ENCODE measurements at places on chromosomes 16 and 17.

GRCh38 chr16:80046261-80046660 lies 445.7 kb upstream of the MAF start:
- no peak for DNase-seq

DNA sequence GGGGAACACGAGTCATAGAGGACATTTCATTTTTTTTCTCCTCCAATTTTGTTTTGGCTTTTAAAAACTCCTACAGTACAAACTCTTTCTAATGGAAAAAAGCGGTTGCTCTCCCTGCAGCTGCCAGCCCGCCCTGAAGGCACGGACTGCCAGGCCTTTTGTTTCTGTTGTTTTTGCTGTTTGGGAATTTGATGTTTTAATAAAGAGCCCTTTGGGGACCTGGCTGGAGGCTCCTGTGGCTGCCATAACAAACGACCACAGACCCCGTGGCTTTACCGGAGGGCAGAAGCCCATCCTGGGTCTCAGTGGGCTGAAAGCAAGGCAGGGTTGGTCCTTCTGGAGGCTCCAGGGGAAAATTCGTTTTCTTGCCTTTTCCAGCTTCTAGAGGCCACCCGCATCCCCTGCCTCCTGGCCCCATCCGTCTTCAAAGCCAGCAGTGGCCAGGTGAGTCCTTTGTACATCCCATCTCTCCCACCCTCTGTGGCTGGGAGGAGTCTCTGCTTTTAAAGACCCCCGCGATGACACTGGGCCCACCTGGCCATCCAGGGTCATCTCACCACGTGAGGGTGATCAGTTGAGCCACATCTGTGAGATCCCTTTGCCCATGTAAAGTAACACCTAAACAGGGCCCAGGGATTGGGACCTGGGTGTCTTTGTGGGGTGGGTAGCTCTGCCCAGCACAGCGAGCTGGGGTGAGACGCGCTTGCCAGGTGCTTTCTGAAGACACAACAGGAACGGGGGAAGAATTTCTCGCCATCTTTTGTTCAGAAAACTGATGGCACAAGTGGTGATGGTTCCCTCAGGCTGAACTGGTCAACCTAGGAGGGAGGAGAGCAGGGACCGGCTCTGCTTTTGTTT lies 113.9 kb downstream of the BANP start:
- no peak for DNase-seq

DNA sequence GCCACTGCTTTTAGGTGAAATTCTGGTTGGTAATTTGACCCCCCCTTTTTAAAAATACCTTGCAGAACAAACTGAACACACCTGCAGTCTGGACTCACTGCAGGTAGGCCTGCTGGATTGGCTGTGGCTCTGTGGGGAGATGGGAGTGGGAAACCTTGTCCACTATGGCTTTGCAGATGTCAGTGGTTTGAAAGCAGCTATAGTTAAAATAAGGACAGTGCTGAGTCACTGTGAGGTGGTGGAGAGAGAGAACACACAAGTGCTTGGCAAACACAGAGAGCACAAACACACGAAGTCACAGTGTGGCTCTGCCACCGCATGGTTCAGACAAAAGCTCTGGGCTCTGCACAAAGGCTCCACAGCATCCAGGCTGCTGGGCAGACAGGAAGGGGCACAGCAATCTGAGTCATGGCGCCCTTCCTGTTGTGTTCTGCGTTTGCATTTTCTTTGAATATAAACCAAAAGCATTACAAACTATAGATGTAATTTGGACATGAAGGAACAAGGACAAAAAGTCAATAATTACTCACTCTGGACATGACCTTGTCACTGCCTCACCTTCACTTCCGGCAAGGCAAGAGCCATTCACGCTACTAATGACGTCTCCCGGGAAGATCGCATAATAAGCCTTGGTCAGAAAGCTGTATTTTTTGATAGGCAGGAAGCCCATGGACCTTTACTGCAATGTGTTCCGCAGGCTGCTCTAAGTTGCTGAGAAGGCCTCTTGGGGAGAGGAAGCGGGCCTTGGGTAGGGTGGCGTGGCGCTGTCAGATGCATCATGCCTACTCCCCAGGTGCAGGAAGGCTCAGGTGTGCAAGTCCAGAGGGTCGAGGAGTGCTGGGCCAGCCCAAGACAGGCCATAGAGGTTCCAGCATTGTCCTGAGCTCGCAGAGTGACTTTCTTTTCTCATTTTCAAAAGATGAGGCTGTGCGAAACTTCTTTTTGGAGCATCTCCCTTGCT lies 60.1 kb upstream of the MED9 start:
- DNase-seq = no peak

GRCh38 chr17:51230306-51230705 lies 29.5 kb downstream of the MBTD1 start:
- no peak for DNase-seq

DNA sequence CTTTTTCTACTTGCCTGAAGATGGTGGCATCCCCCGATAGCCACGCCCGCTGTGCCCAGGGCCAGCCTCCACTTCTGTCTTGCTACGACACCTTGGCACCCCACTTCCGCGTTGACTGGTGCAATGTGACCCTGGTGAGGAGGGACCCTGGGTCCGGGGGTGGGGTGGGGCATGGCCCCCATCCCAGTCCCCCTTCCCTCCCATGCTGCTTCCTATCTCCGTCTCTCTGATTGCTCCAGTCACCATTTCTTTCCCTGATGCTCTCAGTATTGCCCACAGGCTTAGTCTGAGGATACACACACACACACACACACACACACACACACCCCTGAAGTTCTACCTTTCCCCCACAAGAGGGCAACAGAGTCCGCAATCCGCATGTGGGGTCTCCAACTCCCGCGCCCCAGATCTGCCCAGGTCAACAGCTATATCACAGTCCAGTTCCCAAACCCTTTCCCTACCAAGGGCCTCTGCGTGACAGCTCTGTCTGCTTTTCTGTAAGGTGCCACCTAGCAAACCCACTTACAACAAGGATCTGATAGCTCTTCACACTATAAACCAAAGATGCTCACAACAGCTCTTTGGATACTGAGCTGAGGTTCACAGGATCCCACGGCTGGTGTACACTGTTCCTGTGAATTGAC lies 3.4 kb downstream of the SGCA start:
- DNase-seq = peak; percentile 70

DNA sequence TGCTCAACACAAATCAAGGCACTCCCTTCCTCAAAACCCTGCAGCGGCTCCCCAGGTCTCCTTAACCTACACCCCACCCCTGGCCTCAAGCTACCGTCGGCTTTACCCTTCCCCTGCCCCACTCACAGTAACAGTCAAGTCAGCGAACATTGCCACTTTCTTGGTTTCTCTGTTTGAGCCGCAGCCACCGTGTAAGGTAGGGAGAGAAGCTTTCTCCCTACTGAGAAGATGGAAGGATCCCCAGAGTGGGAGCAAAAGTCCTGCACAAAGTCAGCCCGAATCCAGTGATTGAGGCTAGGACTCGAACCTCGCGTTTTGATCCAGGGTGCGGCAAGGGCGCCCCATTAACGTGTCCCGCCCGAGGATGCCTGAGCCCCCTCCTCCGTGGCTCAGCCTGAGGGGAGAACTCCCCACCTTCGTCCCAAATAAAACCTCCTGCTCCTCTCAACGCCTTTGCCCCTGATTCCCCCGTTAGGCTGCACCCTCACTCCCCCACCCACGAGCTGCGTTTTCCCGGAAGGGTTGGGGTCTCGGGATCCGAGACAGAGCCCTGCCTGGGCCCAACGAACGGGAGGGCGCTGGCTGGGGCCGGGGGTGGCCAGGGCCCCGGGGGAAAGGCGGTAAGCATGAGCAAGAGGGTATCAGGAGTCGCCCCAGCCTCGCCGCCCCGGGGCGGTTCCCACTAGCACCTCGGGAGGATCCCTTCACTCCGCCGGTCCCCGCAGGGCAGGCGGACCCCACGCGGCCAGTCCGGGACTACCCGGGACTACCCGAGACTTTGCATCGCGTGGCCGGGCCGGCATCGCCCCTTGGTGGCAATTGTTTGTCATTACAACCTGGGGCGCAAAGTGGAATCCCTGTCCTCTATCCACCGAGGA lies 9.9 kb upstream of the NAGS start:
- DNase-seq = no peak

- DNase-seq = no peak
Observed at GRCh38 chr16:1687427-1688316, 9.6 kb downstream of the JPT2 start.

GRCh38 chr17:64418506-64419339 lies 28.1 kb upstream of the PECAM1 start:
- peak; percentile 83 for DNase-seq

DNA sequence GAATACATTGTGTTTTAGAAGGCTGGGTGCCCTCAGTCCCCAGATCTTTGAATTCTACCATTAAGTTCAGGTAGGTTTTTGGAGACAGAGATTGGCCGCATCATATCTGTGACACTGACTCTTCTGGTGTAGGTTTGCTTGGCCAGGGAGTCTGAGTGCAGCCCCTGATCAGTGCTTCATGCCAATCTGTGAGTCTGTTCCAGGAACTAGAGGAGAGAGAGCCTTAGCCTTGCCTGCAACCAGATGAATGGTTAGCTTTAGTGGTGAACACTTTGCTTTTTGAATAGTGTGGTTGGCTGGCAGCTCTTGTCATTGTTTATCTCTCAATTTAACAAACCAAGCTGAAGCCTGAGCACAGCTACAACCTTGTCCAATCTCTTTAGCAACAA lies 87.8 kb downstream of the PLXDC1 start:
- DNase-seq = no peak

- DNase-seq = no peak
Observed at GRCh38 chr16:5580772-5581171, 483.2 kb upstream of the EEF2KMT start.

DNA sequence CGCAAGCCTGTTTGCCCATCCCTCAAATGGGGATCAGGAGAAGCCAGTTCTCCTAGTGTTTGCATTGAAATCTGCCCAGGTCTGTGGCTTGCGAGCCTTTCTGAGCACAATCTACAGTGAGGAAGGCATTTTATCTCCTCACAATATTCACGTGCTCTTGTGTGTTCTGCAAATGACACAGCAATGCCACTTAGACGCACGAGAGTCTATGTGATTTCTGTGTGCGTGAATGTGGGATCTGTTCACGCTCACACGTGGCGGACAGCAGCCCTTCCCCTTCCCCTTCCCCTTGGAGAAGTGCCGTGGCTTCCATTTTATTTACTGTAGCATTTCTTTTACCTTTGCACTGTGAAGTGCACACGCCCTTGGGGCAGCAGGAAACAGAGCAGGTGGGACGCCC lies 17.7 kb upstream of the CBFA2T3 start:
- no peak for DNase-seq

DNA sequence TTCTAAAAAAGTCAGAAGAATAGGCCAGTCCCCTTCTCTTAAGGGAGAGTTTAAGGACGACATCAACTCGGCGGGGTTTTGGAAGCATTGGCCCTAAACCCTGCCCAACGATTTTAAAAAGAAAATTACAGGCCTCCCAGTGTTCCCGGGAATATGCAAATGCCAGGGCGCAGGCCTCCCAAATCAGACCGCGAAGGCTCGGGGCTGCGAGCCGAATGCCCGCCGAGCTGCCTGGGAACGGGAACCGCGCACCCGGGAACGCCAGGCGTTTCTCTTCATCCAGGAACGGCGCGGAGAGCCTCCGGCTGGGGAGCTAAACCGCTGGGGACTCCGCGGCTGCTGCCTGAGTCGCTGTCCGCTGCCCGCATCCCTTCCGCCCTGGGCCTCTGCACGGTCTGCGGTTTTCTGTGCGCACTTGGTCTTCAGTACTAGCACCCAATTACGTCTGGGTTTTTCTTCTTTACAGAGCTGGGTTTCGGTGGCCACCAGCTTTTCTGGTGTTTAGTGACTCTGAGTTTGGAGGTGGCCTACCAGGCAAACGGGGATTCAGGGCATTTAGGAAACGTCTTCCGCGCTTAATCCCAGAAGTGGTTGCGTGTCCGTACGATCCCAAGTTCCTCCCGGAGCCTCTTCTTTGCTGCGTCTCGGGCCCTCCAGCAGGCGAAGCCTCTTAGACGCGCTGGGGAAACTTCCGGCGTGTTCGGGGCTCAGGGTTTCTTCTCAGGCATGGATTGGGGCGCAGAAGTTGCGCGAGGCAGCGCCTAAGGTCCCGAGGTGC lies 5.7 kb downstream of the IRX5 start:
- DNase-seq = no peak

DNA sequence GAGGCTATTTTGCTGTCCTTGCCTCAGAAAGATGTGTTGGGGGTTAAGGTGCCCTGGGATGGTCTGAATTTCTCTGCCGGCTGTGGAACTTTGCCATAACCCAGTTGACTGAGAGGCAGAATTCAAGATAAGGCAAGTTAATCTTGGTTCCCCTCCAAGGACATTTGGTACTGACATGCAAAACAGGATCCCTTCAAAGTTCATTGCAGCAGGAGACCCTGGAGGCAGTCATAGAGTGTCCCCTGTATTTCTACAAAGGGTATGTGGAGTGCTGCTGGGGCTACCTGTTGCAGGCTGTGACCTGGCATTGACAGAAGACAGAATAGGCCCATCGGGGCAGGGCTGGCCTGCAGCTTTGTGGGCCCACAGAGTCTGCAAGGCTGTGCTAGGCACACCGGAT lies 135.6 kb upstream of the IRX3 start:
- DNase-seq = no peak

- DNase-seq = no peak
Observed at GRCh38 chr17:21528031-21528695, 152.0 kb downstream of the KCNJ12 start.

- DNase-seq = no peak
Observed at GRCh38 chr17:7336240-7337175, at the start of gene ACAP1. Gene ACAP1, plus strand, starts transcription at chr17:7336529. Its CDS starts 206 bp downstream, at chr17:7336735.

DNA sequence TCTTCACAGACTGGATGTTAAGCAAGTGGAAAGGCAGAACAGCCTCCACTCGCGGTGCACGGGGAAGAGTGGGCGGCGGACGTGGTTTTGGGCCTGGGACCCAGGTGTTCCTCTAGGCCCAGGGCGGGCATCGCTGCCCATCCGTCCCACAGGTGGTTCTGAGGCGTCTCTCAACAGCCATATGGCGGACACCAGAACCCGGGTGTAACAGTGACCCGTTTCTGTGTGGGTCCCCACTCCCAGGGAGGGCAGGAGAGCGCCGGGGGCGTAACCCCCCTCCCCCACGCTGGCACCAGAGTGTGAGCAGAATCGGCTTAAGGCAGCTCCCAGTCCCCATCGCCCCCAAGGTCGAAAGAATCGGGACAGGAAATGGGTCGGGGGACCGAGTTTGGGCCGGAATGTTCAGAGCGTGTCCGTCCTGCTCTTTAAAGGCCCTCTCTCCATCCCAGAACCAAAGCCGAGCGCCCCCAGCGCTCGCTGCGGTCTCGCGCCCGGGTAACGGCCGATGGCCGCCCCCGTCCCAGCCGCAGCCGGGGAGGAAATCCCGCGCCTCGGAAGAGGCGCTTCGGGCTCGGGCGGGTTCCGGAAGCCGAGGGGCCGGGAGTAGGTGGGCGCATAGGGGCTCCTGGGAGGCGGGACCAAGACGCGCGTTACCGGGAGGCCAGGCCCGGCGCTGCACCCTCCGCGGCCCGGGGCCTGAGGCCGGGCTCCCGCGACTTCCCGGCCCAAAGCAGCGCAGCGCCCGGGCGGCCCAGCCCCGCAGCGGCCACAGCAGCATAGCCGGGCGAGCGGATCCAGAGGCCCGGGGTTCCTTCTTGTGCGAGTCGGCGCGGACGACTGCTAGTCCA lies at the start of gene TK2:
TSS of gene TK2 (minus strand) at position 839 of the 848 bp plus-strand sequence. CDS start at position 778, 61 bp downstream.
- peak; percentile 59 for DNase-seq

Data from NCI-H2171 treated with DMSO at 0.1 percent for 48 hours (cell line).